Nephron progenitor cell (in vitro differentiated cells): ENCODE measurements at places on chromosomes 13 and 19.

DNA sequence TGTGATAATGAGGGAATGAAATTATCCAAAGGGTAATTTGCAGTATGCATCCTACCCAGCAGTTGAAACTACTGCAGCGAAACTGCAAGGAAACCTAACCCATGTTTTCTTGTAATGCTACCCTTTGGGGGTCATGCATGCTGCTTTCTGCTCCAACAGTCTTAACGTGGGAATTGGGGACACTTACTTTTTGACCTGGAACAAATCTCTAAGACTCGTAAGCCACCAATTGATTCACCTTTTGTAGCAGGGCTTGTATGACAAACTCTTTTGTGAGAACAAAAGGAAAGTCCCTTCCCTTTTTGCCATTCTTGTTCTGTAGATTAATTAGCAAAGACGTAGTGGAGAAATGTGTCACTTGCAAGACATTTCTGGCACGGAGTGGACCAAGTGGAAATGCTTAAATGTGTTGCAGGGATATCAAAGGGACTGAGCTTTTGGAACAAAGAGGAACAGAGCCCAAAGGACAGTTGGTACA, 27.4 kb downstream of the LRCH1 start:
- H3K27ac ChIP-seq, result peak overlapping the region; percentile 75
- H3K27me3 ChIP-seq, result peaks cover 3% of the 10 kb centered on the region
- DNase-seq, result no peak
- H3K4me3 ChIP-seq, result peak overlapping the region; percentile 50
- H3K4me1 ChIP-seq, result peaks cover 65% of the 10 kb centered on the region
- H3K36me3 ChIP-seq, result peaks cover 20% of the 10 kb centered on the region

- no peak overlapping the region for H3K4me3 ChIP-seq
- no peak for DNase-seq
- H3K27me3 ChIP-seq, result peaks cover 11% of the 10 kb centered on the region
- H3K4me1 ChIP-seq, result peaks cover 24% of the 10 kb centered on the region
Observed at GRCh38 chr13:113905018-113905417, 41.1 kb upstream of the GAS6 start.

- peaks cover 16% of the 10 kb centered on the region for H3K4me1 ChIP-seq
- H3K27ac ChIP-seq, result no peak overlapping the region
- H3K36me3 ChIP-seq, result no peaks in the 10 kb centered on the region
- H3K4me3 ChIP-seq, result no peak overlapping the region
- no peak for DNase-seq
Observed at GRCh38 chr13:103066781-103067345, 646 bp upstream of the SLC10A2 start.

DNA sequence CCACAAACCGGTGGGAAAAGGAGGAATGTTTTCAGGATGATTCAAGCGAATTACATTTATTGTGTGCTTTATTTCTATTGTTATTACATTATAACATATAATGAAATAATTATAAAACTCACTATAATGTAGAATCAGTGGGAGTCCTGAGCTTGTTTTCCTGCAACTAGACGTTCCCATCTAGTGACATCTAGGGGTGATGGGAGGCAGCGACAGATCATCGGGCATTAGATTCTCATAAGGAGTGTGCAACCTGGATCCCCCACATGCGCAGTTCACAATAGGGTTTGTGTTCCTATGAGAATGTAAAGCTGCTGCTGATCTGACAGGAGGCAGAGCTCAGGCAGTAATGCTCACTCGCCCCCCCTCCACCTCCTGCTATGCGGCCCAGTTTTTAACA, 54.5 kb downstream of the SPTBN4 start:
- no peak overlapping the region for H3K4me3 ChIP-seq
- peaks cover 90% of the 10 kb centered on the region for H3K27me3 ChIP-seq
- DNase-seq, result no peak
- no peak overlapping the region for H3K27ac ChIP-seq

GRCh38 chr13:99605420-99606323, 104.4 kb downstream of the TM9SF2 start:
- H3K27me3 ChIP-seq, result peaks cover 26% of the 10 kb centered on the region
- peak; percentile 29 for DNase-seq
- peaks cover 29% of the 10 kb centered on the region for H3K4me1 ChIP-seq
- H3K27ac ChIP-seq, result no peak overlapping the region
- H3K36me3 ChIP-seq, result peaks cover 14% of the 10 kb centered on the region
- peak overlapping the region; percentile 84 for H3K4me3 ChIP-seq
